A549 treated with Hydrocortisone at 1 μM for 4 hours (cell line): ENCODE measurements at places on chromosomes 7 and 10. TPM values are rescaled to one million over a fixed set of nuclear protein-coding genes. Genes with fewer than 3 reads are reported as not detected.

Gene GPC2
- total RNA-seq: 0.60 to 1.1 TPM (median 0.95 TPM) in 5 replicates

Gene ACTL6B
- not detected in 5 replicates for total RNA-seq

Gene HOXA10
- total RNA-seq: 5.4 to 7.8 TPM (median 6.3 TPM) in 5 replicates

Gene STAMBPL1
- total RNA-seq: 23.9 to 30.0 TPM (median 26.5 TPM) in 5 replicates

Gene TMEM229A
- total RNA-seq: not detected in 5 replicates

Gene GIMAP6
- not detected in 5 replicates for total RNA-seq

Gene ANXA8L1
- total RNA-seq: 94.4 to 128 TPM (median 105 TPM) in 5 replicates
